H9 (cell line): ENCODE measurements at places on chromosomes 1 and 21. TPM values are rescaled to one million over a fixed set of nuclear protein-coding genes. Genes with fewer than 3 reads are reported as not detected.

GRCh38 chr1:38791164-38791515, 68.4 kb downstream of the RRAGC start:
- no peak for DNase-seq

DNA sequence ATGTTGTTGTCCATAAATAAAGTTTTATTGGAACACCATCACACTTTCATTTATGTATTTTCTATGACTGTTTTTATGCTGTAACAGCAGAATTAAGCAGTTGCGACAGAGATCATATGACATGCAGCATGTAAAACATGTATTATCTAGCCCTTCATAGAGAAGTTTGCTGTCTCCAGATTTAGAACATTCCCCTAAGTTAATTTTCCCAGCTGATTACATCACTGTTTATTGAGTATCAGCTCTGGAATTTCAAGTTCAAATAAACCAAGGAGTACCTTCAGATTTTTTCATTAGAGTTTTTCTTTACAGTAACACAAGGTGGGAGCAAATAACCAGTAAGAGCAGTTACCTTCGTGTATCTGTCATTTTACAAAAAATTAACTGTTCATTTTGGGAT, 792.8 kb downstream of the USP25 start:
- no peak for DNase-seq

Gene GJA4
- total RNA-seq = 1.4 and 2.1 TPM in 2 replicates

Gene AMY1B
- total RNA-seq = not detected in 2 replicates

- no peak for DNase-seq
Measured at GRCh38 chr1:226390681-226391080, 17.2 kb downstream of the PARP1 start.

- DNase-seq = no peak
Measured at GRCh38 chr21:28805885-28806284, 186.8 kb downstream of the LTN1 start.
